ENCODE measurements at places on chromosomes 7 and 10. TPM values are rescaled to one million over a fixed set of nuclear protein-coding genes. Genes with fewer than 3 reads are reported as not detected.

Gene ZNF804B
- total RNA-seq = not detected

GRCh38 chr7:55509322-55509721 lies 63.0 kb downstream of the VOPP1 start:
- DNase-seq = no peak

Gene ADAP1
- total RNA-seq = 11.1 TPM

Gene HMX3
- not detected for total RNA-seq

DNA sequence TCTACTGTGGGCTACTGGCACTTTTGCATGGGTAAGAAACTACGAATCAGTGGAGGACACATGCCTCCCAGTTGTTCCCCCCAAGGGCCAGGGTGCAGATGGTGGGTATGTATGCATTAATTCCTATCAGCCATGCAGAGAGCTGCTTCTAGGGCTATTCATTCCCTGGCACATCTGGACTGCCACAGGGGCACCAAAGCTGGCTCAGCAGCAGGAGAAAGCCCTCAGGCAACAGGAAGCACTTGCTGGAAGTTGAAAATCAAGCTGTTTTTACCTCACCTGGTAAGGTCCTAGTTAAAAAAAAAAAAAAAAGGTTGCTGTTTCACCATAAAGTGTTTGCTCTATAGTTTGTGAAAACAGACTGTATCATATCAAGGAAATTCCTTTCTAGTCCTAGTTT lies 1342.6 kb downstream of the REEP3 start:
- no peak for DNase-seq

Gene KIF11
- 78.5 TPM for total RNA-seq

Gene OPN4
- total RNA-seq = not detected

Gene ARHGEF35
- total RNA-seq = 6.0 TPM

DNA sequence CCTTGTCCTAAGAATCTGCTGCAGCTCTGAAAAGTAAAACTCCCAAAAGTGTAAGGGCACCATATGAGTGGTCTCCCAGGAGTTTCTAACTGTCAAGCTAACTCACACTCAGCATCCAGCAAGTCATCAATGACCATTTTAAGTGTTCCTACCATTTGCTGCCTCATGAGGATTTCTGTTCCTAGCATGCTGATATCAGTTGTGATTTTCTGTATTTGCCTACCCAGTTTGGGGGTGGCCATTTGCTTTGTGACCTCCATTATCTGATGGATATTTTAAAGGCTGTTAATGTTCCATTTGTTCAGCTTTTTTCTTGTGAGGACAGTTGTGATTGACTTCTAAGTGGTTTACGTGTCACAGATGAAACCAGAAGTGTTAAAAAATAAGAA lies 2.9 kb downstream of the FAM24B start:
- no peak for DNase-seq

Gene CALML5
- total RNA-seq = not detected

Gene WDFY4
- not detected for total RNA-seq

- DNase-seq = peak; percentile 64
Measured at GRCh38 chr10:112389271-112389822, 15.4 kb downstream of the ACSL5 start.

DNA sequence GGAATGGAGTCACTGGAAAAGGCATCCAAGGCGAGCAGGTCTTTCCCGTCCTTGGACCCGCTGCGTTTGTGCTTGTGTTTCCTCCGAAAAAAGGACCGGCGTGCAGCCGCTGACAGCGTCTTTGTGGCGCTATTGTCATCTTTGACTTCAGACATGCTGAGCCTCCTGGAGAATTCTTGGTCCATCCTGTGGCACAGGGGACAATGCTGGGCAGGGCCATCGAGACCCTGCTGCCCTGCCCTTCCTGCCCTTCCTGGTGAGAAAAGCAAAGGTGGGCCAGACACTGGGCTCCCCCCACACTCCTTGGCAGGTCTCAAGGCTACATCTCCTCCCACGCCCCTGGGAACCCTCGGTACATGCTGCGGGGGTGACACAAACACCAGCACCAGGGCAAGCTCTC lies 120.9 kb downstream of the DLG5 start:
- no peak for DNase-seq

DNA sequence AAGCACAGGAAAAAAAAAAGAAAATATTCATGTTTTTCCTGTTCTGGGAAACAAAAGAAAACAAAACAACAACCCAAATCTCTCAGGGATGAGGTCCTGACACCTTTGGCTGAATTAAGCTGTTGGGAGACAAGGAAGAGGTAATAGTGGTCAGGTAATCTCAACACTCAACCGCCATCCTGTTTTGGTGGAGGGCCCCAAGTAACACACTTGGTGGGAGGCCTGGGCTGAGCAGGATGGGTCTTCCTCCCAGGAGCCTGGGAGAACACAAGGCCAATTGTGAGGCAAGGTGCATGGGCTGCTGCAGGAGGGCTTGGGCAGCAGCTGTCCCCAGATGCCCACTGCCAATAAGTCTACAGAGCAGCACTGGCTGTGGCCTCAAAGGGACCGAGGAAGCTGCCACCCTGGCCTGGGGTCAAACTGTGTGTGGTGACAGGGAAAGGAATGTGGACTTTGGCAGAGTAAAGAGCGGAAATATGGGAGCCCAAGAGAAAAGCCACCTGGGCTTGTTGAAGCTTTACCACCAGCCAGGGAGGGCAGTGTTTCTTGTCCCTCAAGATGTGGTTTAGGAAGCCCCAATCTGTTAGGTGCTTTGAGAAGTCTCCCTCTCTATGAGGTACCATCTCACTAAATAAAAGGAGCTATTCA lies 93.5 kb upstream of the SLC25A13 start:
- no peak for DNase-seq

DNA sequence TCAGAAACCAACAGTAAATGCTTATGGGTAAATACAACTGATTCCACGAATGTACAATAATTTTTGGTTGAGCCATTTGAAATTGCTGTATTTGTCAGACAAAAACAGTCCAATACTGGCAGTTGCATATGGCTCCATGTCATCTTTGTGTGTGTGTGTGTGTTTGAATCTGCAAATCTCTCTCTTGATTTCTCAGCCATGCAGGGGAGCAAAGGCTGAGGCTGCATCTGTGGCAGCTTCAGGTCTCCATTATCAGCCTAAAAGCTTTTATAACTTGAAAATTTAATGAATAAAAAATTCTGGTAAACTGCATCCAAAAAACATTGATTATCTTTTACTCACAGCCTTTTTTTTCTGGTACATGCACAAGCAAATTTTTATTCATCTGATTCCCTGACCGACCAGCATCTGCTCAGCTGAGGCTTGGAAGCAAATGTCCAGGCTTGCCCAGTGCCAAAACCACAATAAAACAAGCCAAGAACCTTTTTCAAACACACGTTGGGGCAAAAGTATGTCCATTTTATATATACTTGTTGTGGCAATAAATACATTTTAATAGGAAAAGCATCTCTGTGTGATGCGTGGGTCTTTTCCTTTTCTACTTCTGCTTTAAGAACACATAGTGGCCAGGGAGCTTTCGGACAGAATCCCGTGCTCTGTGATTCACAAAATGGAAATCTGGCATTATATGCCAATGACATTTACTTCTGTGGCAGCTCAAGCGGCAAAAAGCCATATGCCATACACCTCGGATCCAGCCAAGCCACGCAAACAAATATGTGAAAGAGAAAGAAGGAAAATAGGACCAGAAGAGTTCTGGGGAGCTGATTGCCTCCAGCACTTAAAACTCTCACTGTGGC lies 275.6 kb upstream of the AOAH start:
- no peak for DNase-seq

DNA sequence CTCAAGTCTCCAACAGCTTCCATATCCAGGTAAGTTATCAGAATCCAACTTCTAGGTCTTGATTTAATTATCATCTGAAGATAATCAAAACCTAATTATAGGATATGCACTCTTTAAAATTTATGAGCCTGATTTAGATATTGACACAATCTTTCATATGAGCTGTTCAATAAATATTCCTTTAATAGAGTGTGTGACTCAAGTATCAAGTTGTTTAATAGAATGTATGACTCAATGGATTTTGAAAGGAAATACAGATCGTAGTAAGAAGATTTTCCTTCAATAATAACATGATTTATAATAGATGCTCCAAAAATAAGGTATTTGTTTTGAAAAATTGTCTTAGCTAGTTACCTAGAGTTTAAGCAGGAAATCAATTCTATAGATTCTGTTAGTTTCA lies 97.8 kb downstream of the ABCA13 start:
- no peak for DNase-seq

GRCh38 chr7:42621543-42622219 lies 290.2 kb downstream of the C7orf25 start:
- no peak for DNase-seq

Gene CHST12
- 64.6 TPM for total RNA-seq

DNA sequence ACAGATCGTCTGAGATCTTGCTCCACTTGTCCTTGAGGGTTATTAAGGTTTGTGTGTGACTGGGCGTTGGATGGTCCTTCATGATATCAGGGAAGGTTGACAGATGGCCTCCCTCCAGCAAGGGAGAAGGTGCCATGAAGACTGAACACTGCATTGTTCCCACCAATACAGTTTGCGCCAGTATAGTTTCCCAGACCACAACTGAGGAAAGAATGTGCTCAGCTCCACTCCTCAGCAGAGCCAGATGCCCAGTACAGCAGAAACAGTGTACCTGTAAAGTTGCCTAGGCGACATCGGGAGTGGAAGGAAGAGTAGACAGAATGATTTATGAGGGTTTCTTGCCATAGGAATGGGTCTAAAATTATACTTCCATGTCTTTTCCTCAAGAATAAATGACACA lies 137.5 kb downstream of the ST7 start:
- DNase-seq = no peak

DNA sequence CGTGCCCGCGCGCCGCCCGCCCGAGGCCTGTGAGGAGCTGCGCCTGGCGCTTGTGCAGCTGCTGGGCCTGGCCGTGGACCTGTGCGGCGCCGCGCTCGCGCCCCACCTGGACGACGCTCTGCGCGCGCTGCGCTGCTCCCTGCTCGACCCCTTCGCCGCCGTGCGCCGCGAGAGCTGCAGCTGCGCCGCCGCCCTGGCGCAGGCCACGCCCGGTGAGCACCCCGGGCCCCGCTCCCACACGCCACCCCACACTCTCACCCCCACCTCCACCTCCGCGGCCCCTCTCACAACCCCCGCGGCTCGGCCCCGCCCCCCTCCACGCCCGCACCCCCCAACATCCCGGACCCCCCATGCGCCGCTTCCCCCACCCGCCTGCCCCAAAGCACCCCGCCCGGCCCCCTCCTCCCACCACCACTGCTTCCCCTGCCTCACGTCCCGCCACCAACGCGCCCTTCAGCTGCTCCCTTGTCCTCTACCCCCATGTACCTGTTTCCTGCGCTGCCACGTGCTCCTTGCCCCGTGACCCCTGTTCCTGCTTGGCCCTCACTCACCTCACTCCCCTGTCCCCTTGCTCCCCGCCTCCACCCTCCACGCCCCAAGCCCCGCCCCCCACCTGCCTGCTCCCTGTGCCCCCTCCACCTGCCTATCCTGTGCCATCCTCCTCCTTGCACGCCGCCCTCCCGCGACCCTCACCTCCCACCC lies at the start of gene PRKAR1B:
PRKAR1B (minus strand) TSS at position 178 of the 702 bp plus-strand sequence. CDS start 15,776 bp downstream, outside the sequence.
- DNase-seq = peak; percentile 45

DNA sequence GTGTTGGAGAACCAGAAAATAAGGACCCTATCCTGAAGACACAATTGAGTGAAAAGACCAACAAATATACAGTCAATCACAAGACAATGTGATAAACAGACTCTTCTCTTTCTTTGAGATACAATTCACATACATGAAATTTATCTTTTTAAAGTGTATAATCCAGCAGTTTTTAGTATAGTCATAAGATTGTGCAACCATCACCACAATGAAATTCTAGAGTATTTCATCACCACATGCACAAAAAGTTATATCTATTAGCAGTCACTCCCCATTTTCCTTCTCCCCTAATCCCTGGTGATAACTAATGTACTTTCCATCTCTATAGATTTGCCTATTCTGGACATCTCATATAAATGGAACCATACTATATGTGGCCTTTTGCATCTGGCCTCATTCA lies 8.2 kb upstream of the SORBS1 start:
- no peak for DNase-seq

GRCh38 chr10:48232717-48233447 lies 41.6 kb downstream of the FRMPD2 start:
- no peak for DNase-seq

DNA sequence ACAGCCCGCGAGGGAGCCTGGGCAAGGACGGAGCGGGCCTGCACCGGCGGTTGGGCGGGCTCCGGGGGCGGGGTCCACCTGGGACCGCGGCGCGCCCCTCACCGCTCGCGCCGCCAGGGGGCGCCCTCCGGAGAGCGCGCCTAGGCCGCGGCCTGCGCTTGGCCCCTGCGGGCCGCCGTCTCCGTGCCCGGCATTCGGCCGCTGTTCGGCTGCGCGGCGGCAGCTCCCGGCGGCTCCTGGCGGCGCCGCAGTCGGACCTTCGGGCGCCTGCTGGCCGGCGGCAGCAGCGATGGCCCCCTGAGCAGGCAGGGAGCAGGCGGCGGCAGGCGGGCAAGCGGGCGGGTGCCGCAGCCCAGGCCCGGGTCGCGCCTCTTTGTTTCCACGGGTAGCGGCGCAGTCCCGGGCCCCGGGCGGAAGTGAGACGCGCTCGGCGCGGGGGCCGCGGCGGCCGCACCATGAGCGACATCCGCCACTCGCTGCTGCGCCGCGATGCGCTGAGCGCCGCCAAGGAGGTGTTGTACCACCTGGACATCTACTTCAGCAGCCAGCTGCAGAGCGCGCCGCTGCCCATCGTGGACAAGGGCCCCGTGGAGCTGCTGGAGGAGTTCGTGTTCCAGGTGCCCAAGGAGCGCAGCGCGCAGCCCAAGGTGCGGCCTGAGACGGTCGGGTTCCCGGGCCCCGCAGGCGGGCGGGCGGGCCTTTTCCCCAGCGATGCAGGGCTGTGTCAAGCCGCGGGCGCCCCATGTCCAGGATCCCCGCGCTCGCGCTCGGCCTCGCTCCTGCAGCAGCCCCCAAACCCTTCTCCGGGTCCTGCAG lies at the start of gene INTS15:
INTS15 (plus strand) TSS at position 193 of the 816 bp plus-strand sequence; CDS start at position 456, 263 bp downstream.
- DNase-seq = peak; percentile 85

- no peak for DNase-seq
Measured at GRCh38 chr10:19811540-19811939, 4.7 kb upstream of the PLXDC2 start.

Gene CTTNBP2
- not detected for total RNA-seq

Gene SDK1
- total RNA-seq = 0.05 TPM

Gene C10orf105
- total RNA-seq = 0.25 TPM

Gene ITIH5
- not detected for total RNA-seq

DNA sequence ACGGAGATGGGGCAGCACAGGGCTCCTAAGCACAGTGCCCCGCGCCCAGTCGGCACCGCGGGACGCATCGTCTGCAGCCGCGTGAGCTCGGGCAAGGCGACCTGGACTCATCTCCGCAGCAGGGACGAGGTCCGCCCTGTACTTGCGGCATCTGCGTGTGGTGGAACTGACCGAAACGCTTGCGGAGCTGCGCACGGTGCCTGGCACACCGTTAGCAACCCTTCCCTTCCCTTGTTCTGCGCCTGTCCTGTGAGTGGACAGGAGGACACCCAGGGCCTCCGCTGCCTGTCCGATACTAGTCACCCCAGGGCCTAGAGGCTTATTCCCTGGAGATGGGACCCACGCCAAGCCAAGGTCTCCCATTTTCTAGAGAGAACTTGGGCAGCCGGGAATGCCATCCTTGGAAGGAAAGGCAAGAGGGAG lies 98.5 kb downstream of the WDR11 start:
- no peak for DNase-seq

GRCh38 chr10:27699776-27700175 lies 45.8 kb downstream of the MKX start:
- no peak for DNase-seq
